Naive thymus-derived CD4-positive, alpha-beta T cell (primary cell): ENCODE measurements at places on chromosomes 11 and 22. TPM values are rescaled to one million over a fixed set of nuclear protein-coding genes. Genes with fewer than 3 reads are reported as not detected.
A peak's percentile ranks its signal among the peaks of the same experiment; 100 is the strongest.

DNA sequence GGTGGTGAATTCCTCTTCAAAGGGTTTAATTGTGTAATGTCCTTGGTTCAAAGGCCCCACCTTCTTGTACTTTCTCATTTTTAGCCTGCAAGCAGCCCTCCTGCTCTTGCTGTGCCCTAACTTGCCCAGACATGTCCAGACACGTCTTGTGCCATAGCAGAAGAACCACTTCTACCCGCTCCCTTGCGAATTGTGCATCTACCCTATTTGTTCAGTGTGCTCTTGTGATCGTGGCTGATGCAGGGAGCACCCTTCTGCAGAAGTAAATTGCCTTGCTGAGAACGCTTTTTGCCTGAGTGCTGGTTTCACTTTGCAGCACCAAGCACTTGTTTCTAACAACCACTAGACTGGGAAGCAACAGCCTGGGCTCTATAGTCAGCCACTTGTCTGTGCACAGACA, 249.4 kb downstream of the SBF2 start:
- DNase-seq, result no peak

DNA sequence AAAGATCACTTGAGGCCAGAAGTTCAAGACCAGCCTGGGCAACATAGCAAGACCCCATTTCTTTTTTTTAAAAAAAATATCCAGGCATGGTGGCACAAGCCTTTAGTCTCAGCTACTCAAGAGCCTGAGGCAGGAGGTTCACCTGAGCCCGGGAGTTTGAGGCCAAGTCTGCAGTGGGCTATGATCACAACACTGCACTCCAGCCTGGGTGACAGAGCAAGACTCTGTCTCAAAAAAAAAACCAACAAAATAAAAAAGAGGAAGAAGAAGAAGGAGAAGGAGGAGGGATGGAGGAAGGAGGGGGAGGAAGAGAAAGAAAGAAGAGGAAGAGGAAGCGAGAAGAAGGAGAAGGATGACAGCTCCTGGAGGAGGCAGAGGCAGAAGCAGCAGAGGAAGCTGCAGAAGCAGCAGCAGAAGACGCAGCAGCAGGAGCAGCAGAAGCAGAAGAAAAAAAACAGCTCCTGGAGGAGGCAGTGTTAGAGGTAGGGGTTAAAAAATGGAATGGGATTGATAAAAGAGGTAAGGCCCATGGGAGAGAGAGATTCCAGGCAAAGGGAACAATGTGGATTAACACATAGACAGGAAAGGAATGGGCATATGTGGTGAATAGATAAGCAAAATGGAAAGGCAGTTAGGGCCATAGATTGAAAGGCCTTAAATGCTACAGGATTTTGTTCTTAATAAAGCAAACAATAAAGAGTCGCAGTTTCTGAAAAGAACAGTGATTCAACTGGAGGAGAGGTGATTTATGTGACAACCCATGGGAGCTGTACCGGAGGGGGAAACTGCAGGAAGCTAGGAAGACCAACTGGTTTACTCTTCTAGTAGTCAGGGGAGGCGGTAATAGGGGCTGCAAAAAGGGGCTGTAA, 10.9 kb downstream of the PRCP start:
- no peak for DNase-seq

GRCh38 chr11:33689085-33689484, 11.5 kb downstream of the C11orf91 start:
- DNase-seq, result no peak

GRCh38 chr11:87190071-87190470, 152.3 kb downstream of the TMEM135 start:
- no peak for DNase-seq

- no peak for DNase-seq
Observed at GRCh38 chr22:49321477-49322055, 506.1 kb downstream of the BRD1 start.

KRTAP5-8 gene
- total RNA-seq, result not detected

POU2F3 gene
- not detected for total RNA-seq

PRAME gene
- total RNA-seq, result not detected

GRCh38 chr22:38109371-38110001, 998 bp downstream of the BAIAP2L2 start:
- peak; percentile 22 for DNase-seq

- DNase-seq, result no peak
Observed at GRCh38 chr11:69863544-69864200, 44.5 kb upstream of the FGF3 start.

GRCh38 chr11:12288212-12288930, 89.0 kb upstream of the PARVA start:
- DNase-seq, result peak; percentile 13

HBB gene
- total RNA-seq, result 1.00 TPM

- no peak for DNase-seq
Observed at GRCh38 chr11:97890466-97890865, 1130.3 kb upstream of the CNTN5 start.

DNA sequence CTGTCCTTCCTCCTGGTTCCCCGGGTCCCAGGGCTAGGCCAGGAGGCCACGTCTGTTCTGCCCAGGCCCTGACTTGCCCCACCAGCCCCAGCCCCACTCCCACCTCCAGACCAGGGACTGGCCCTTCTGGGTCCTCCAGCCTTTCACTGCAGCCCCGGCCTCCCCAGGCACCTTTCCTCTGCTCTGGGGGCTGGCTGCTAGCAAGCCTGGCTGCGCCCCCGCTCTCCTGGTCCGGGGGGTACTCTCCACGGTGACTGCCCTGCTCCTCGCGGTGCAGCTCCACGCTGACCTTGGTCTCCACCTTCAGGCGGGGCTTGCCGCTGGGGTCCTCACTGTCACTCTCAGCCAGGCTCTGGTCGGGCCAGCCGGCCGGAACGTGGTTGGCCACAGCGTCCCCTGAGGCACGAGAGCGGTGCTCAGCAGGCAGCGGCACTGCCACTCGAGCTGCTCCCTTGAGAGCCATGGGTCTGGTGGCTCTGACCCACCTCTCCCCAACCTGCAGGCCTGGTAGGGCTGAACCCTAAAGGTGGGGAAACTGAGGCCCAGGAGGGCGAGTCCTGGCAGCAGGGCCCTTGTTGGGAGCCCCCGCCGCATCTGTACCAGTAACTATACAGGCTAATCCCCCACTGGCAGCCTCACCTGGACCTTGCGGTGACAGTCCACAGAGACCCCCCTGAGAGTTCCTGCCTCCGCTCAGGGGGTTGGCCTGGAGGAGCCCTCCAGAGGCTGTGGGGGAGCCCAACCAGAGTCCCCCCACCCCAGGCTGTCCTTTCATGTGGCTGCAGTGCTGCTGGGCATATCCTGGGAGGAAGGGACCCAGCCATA, 29.0 kb downstream of the TRMU start:
- DNase-seq, result no peak

DNA sequence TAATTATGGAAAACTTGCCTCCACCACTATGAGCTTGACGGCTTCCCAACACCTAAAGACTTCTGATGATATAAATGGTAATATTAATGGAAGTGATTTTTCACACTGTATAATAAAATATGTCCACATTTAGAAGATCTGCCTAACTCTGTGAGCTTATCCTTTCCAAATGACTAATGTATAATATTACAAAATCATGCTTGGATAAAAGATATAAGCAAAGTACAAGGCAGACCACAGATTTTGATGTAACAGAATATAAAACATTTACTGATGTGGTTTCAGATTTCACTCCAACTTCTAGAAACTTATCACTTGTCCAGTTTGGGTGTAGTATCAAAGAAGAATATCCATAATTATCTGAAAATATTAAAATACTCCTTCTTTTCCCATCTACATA, 36.9 kb downstream of the GALNT18 start:
- no peak for DNase-seq

DNA sequence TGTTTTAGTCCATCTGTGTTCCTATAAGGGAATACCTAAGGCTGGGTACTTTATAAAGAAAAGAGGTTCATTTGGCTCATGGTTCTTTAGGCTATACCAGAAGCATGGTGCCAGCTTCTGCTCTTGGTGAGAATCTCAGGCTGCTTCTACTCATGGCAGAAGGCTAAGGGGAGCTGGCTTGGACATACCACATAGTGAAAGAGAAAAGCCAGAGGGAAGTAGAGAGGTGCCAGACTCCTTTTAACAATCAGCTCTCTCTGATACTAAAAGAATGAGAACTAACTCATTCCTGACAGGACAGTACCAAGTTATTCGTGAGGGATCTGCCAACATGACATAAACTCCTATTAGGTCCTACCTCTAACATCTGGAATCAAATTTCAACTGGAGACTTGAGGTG, 1250.2 kb upstream of the CNTN5 start:
- no peak for DNase-seq

DNA sequence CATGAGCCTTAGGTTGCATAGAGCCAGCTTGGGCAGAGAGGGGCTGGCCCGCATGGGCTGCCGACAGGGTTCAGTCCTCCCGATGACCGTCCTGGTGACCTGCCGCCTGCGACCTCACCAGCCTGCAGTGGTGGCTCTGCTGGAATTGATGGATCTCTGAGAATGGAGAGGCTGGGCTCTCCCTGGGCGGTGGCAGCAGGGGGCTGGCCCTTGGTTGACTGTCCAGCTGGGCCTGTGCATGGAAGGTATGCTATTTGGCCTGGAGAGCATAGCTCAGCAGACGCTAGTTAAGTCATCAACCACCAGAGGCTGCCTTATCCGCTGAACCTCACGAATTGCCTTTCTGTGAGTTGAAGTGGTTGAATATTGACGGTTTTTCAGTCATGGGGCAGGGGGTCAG, 19.7 kb downstream of the GRAMD4 start:
- DNase-seq, result no peak

DNA sequence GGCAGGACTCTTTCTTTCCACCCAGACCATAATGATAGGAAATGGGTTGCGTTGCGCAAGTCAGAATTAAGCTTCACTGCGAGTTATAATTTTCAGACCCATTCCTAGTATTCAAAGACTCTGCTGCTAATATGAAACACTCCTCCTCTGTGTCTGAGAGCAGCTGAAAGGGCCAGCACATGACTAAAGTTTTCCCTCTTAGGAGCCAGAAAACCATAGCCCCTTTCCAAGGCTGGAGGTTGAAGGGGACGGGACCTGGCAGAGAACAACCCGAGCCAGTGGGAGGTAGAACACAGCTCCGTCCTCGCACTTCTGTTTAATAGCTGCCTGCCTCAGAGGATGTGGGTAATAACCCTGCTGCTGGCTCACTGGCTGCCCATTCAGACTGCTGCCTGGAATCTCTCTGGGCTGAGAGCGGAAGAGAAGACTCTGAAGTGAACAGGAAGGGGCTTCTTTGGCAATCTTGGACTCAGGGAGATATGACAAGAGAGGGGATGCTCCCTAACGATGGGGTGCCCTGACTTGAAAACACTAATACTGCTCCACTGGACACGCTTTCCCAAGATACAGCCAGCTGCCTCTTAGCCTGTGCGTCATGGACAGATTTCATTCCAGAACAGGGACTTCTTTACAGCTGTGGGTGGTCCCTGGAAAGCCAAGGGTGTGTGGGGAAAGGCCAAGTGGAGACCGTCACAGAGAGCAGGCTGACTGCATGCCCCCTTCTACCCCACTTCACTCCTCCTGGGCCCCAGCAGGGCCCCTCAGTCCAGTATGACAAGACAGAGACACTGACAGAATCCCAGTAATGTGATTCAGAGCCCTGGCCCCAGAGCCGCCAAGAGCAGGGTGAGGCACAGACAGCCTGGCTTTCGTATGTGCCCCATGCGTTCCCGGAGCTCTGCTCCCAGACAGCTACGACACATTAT, 156.9 kb downstream of the FEZ1 start:
- no peak for DNase-seq

OR52E8 gene
- total RNA-seq, result not detected

GRCh38 chr11:45182902-45183301, 36.5 kb downstream of the PRDM11 start:
- DNase-seq, result no peak

DNA sequence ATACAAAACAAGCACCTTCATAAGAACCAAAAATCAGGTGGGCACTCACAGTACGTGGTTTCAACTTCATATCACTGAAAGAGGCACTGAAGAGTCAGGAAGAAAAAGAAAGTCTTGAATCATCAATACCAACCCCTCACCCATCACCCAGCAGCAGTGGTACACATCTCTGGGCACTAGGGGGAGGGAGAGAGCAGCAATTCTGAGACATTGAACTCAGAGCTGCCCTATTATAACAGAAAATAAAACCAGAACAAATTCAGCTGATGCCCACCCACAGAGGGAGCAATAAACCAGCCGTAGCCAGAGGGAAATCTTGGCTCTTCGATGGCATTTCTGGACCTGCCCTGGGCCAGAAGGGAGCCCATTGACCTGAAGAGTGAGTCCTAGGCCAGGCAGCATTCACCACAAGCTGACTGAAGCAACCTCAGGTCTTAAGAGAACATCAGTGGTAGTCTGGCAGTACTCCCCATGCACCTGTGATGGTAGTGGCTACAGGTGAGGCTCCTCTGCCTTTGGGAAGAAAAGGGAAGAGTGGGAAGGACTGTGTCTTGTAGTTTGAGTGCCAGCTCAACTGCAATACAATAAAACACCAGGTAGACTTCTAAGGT, 42.2 kb upstream of the FAM181B start:
- DNase-seq, result peak; percentile 15

DNA sequence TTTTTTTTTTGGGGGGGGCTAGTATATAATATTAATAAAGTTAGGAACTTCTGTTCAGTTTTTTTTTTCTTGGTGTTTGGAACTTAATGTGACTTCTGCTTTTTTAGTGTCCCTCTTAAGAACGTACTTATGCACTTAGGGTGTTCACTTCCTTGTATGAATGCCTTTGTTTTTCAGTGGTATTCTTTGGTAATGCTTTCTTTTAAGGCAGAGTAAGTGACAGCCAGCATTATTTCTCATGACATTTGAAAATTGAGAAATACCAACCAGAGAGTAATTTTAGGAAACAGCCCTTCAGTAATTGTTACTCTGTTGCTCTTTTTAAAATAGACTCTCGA, 2.4 kb downstream of the GRK3 start:
- no peak for DNase-seq

- DNase-seq, result no peak
Observed at GRCh38 chr11:114165326-114166230, 106.1 kb downstream of the ZBTB16 start.

DNA sequence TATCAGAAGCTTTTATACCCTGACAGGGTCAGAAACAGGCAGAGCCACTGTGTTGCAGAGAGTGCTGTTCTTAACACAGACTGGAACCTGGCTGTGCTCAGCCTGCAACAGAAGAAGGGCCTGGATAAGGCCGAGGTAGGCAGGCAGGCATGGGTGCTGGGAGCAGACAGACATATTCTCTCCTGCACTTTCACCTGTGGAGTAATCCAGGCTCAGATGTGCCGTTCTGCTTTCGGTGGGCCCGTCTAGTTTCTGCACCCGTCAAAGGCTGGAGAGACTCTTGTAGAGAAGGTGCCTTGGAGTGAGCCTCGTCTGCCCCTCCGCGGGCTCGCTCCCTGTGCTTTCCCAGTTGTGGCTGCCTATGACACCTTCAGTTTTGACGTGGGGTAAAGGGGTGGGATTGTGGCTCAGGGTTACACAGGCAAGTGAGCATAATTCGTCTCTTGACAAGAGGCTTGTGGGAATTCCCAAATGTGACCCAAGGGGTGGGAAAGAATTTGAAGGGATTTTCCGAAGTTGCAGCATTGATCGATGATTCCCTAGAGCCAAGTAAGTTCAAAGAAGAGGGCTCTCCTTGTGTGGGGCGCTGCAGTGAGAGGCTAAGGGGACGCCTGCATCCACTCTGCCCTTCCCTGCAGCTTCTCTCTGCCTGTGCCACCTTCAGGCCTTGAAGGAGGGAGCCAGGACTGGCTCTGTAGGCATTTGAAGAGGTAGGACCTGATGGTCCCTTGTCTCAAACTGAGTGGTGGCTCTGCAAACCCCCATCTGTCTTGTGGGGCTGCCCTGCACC, 16.2 kb upstream of the ST3GAL4 start:
- no peak for DNase-seq

TREH gene
- not detected for total RNA-seq
